NCI-H1417 treated with DMSO at 0.1 percent for 48 hours (cell line): ENCODE measurements at places on chromosomes 16 and 17.

- no peak for DNase-seq
Observed at GRCh38 chr17:72008236-72008876, 112.5 kb upstream of the SOX9 start.

- no peak for DNase-seq
Observed at GRCh38 chr17:40914075-40914855, 23.2 kb downstream of the KRT23 start.

DNA sequence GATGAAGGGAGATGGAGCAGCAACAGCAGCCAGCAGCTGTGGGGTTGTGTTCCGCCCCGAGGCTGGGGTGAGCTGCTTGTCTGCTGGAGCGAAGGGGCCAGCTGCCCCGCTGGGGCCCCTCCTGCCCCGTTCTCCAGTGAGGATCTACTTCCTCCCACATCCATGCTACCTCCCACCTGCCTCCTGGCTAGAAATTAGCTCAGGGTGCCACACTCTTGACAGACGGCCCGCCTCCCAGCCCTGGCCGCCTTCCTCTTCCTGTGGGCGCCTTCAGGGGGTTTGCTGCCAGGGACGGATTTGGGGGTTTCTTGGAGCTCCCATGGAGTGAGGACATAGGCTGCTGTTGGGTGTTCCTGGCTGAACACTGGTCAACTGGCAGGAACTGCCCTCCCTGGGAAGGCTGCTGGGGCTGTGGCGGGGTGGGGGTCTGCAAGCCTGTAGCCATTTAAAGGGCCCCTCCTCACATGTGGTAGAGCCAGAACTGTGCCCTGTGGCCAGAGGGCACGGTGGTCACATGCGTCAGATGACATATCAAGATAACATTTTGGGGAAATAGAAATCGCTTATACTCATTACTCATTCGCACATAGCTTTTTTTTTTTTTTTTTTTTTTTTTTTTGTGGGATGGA, 13.1 kb downstream of the TBC1D24 start:
- no peak for DNase-seq

GRCh38 chr17:30995347-30995746, 24.5 kb downstream of the RNF135 start:
- DNase-seq, result no peak

DNA sequence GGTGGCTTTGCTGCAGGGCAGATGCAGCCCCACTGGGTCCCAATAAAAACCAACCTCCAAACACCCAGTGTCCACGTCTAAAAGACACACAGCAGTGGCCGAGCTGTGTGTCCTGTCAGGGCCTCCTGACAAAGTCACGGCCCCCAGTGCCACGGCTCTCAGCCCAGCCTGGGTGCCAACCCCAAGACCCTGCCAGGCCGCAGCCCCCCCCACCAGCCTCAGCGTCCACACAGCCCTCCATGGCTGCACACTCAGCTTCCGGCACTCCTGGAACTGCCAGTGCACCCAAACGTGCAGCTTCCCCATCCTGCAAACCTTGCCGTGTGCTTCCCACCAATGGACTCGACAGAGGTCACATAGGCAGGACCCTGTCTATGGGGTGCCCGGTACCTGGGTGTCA, 3.6 kb upstream of the CCDC154 start:
- no peak for DNase-seq

DNA sequence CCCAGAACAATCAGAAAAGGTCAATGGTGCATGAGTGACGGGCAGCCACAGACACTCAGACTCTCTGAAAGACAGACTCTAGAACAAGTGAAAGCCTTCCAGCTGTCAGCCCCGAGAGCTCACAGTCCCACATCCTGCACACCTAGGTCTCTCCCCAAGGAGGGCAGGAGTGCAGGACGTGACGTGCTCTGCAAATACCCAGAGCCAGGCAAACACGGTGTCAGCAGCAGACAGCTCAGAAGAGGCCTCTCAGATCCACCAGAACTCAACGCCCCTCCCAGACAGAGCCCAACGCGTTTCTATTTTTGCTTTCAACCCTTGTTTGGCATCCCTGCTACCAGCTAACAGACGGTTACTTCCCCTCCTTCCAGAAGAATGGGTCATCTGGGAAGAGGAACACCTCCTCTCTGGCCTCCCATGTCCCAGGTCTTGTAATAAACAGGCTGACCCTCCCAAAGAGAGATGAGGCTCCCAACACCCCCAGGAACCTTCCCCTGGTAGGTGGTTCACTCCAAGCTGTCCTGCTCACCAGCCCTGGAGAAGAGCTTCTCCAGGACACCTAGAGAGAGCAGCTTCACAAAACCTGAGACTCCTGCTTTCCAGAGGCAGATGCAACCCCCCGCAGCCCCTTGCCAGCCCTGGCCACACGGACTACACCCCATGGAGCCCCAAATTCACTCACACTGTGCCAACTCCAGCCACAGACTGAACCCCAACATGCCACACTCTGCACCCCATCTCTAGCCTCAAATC, 7.6 kb downstream of the PITPNM3 start:
- DNase-seq, result no peak

- DNase-seq, result no peak
Observed at GRCh38 chr17:81132770-81133723, 32.3 kb upstream of the PVALEF start.

- no peak for DNase-seq
Observed at GRCh38 chr16:12699161-12699560, 104.5 kb downstream of the CPPED1 start.

- no peak for DNase-seq
Observed at GRCh38 chr17:77496401-77496801, 355.6 kb downstream of the SEC14L1 start.

- DNase-seq, result no peak
Observed at GRCh38 chr17:62566996-62567578, 60.4 kb upstream of the MRC2 start.

GRCh38 chr17:78429618-78429995, 51.2 kb downstream of the PGS1 start:
- DNase-seq, result no peak

GRCh38 chr17:45346216-45347015, 29.6 kb upstream of the MAP3K14 start:
- no peak for DNase-seq

DNA sequence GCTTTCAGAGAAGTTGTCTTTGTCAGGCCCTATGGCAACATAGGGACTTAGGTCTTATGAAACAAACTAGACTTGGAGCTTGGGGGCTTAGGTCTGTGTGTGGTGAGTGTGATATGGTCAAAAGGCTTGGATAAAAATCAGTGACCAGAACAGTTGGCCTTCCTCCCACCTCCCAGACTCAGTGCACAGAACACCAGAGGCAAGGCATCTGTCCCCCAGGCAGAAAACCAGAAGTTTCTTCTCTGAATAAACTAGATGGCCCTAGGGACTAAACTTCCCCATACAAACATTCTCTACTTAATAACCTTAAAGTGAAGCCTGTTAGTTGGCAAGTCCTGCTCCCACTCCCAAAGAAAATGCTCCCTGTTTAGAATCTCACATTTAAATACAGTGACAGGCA, 39.2 kb upstream of the PMFBP1 start:
- DNase-seq, result no peak

GRCh38 chr17:13753154-13753553, 151.4 kb upstream of the HS3ST3A1 start:
- no peak for DNase-seq

GRCh38 chr16:72743011-72743761, 304.7 kb downstream of the ZFHX3 start:
- no peak for DNase-seq

GRCh38 chr17:10557422-10557821, 8.0 kb upstream of the MYH2 start:
- DNase-seq, result no peak

- DNase-seq, result no peak
Observed at GRCh38 chr16:54932021-54932660, 1.5 kb downstream of the IRX5 start.

DNA sequence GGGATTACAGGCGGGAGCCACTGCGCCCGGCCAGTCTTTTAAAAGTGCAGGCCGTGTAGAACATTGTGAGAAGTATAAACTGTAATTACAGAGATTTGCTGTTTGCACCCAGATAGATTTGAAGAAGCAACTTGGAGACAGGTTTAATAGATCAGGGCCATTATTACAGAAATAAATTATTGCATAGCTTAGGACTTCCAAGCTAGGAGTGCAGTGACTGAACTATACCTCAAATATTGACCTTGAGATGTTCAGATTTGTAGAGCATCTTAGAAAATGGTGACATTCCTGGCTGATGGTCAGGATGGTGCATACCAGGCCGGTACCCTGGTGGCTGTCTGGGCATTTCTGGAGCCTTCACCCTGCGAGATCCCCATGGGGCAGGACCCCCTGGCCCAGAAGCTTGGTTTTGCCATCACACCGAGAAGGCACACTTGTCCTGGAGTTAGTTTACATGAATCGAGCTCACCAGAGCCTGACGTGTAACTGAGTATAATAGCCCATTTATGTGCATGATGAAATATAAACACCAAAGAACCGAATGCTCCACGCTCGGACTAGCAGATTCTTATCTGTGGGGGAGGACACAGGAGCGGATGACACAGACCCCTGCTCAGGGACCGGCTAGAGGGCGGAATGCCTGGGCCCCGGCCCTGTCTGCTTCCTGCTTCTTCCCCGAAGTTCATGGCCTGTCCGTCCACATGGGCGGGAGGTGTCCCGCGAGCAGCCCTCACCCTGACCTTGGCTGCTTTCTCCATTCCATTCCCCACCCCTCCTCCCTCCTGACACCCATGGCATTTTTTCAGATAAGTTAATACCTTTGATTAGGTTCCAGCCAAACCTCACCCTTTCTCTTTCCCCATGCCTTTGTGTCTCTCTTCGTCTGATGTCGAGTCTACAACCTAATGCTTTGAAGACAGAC, 32.1 kb downstream of the CCDC40 start:
- DNase-seq, result no peak

DNA sequence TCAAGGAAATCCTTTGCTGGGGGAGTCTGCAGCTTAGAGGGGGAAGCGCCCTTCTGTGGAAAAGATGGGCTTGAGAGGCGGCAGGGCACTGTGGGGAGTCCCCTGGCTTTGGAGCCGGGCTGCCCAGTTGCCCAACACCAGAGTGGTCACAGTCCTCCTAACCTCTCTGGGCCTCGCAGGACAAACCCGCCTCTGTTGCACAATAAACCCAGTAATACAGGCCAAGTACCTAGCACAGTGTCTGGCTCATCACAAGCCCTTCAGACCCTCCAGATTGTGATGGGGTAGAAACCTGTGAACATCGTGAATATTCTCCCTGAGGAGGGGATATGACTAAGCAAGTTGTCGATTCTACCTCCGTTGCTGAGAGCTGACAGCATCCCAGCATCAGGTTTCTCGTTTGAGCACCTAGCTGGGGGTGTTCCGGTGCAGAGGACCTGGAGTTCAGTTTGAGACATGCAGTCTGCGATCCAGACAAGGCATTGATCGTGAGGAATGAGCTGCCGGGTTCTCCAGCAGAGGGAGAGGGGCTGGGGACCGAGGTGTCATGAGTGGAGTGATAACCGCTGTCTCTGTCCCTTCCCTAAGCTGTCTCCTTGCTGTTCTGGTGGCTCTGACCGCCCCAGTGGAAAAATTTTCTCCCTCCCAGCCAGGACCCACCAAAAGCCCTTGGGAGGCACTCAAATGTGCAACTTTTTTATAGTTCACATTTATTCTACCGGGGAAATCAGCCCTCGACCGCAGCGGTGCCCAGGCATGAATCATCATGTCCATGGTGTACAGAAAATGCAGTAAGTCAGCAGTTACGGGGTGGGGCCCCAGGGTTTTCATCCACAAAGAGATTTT, 161.9 kb downstream of the WSCD1 start:
- no peak for DNase-seq

DNA sequence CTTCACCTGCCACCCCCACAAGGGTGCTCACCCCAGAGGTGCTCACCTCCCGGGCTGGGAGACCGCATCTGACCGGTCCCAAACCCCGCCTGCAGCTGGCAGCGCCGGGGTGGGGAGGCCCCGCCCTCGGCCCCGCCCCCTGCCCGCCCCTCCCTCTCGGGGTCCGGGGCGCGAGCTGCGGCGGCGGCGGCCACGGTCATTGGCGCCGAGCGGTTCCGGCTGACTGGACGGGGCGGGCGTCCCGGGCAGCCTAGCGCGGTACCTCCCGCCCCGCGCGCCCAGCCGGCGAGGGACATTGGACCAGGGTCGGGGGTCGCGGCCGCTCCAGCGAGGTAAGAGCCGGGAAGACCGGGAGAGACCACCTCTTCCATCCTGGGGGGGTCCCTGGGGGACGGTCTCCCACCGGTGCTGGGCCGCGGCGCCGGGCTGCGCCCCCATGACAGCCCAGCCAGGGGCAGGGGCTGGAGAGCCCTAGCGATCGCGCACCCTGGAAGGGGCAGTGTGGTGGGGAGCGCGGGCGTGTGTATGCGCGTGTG, at the start of gene CACNG5:
TSS of gene CACNG5 (plus strand) at position 199 of the 536 bp plus-strand sequence. CDS start 42,216 bp downstream, outside the sequence.
- DNase-seq, result no peak

DNA sequence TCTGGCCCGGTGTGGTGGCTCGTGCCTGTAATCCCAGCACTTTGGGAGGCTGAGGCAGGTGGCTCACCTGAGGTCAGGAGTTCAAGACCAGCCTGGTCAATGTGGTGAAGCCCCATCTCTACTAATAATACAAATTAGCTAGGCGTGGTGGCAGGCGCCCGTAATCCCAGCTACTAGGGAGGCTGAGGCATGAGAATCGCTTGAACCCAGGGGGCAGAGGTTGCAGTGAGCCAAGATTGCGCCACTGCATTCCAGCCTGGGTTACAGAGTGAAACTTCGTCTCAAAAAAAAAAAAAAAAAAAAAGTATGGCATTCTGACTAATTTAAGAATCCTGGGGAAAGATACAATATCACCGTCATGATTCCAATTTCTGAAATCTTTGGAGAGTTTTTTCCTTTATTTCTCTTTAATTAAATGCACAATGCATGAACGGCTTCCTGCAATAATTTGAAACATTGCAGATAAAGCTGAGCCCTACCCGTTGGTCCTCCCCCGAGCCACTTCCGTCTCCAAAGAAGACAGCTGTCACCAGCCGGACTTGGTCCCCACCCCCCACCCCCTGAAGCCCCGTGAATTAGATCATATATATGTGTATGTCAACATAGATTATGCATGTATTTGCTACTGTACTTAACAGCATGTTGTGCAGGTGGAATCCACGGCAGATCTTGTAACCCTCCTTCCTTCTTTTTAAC, 142.6 kb upstream of the PLCG2 start:
- DNase-seq, result peak; percentile 37

DNA sequence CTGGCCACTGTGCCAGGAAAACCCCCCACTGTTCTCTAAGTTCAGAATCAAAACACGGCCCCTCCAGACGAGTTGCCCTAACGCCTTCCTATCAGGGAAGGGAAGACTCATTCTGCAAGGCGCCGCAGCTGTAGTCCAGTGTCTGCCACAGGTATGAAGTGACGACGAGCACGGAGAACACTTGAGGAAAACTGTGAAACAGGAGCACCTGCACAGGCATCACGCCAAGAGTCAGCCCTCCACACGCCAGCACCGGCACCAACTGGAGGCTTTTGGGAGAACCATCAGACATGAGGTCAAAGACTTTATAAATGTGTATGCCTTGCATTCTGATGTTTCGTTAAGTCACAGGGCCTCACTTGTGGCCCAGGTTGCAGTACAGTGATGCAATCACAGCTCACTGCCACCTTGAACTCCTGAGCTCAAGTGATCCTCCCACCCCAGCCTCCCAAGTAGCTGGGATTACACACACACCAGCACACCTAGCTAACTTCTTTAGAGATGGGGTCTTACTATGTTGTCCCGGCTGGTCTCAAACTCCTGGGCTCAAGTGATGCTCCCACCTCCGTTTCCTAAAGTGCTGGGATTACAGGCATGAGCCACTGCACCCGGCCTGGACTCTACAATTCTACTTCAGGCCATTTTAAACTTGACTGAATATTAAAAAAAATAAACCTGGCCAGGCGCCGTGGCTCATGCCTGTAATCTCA, 22.9 kb downstream of the KLHDC4 start:
- DNase-seq, result no peak

- DNase-seq, result no peak
Observed at GRCh38 chr16:23833960-23834685, 1.7 kb upstream of the PRKCB start.

GRCh38 chr17:81401723-81402529, 6.7 kb downstream of the BAHCC1 start:
- no peak for DNase-seq

GRCh38 chr17:49914096-49914490, 54.9 kb upstream of the DLX4 start:
- DNase-seq, result peak; percentile 46
